Spinal cord (tissue), 10 donors: ENCODE measurements at places on chromosomes 2 and 18.

- DNase-seq = no peak
Measured at GRCh38 chr2:152499896-152500735, 165.1 kb downstream of the FMNL2 start.

GRCh38 chr2:238567067-238567855, 140.5 kb downstream of the ASB1 start:
- no peak for DNase-seq

DNA sequence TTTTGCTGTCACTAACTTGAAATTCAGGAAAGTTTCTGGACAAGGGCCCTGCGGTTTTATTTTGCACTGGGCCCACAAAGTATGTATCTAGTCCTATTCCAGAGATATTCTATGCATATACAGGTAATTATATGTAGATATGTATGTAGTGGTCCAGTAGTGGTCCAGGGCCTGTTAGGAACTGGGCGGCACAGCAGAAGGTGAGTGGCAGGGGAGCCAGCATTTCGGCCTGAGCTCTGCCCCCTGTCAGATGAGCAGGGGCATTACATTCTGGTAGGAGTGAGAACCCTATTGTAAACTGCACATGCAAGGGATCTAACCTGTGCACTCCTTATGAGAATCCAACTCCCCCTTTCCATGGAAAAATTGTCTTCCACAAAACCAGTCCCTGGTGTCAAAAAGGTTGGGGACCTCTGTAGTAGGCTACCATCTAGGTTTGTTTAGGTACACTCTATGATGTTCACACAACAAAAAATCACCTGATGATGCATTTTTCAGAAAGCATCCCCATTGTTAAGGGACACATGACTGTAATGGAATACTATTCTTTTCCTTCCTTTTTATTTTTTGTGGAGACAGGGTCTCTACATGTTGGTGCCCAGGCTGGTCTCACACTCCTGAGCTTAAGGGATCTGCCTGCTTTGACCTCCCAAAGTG, 2.8 kb upstream of the PPP4R3B start:
- DNase-seq = no peak

GRCh38 chr2:176164201-176164600, 7.1 kb downstream of the HOXD3 start:
- no peak for DNase-seq

DNA sequence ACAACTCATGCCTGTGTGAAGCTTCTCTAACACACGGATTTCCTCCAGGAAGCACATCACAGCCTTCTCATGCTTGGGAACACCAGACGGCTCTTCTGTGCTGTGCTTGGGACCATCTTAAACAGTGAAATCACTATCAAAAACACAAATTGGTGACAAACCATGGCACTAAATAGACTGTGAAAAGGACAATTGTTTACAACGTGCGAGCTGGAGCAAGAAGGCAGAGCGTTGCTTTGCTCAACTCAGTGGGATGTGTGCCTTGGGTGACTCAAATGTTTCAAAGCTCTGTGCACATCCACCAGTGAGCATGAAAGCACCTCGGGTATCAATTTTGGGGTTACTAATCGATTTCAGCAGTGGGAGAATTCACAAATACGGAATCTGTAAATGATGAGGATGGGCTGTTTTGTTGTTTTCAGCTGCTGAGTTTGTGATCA, 182.4 kb upstream of the ARL4C start:
- DNase-seq = no peak

GRCh38 chr2:2012505-2012904, 268.2 kb upstream of the PXDN start:
- no peak for DNase-seq

DNA sequence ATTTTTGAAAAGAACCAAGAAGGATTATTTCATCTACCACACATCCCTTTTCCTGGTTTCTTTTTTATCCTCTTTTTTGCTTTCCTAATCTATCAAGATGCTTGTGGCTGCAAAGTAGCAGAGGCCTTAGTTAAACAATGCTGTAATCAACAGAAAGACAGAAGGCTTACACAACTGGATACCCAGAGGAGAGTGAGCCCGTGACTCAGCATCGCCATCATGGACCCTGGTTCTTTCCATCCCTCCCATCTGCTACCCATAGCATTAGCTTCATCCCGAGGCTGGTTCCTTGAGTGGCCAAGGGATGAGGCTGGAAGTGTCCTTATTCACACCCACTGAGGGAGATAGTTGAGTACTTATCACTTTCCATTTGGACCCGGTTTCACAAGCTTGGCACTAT, 7.5 kb upstream of the HAAO start:
- DNase-seq = no peak

DNA sequence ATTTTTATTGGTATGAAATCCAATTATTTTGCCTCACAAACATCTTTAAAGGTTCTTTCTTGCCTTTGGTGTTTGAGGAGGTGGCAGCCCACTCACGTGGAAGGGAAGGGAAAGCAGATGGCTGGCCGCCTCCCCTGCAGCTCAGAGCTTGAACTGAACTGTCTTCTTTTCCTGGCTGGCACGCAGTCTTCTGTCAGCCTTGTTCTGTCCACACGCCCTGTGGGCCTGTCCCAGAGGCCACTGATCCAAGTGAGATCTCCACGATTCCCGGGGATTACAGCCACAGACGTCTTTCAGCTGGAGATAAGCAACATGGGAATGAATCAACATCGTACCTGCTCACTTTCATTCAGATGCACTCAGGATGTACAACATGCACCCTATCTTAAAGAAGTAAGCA, 73.3 kb downstream of the TMEM18 start:
- no peak for DNase-seq

DNA sequence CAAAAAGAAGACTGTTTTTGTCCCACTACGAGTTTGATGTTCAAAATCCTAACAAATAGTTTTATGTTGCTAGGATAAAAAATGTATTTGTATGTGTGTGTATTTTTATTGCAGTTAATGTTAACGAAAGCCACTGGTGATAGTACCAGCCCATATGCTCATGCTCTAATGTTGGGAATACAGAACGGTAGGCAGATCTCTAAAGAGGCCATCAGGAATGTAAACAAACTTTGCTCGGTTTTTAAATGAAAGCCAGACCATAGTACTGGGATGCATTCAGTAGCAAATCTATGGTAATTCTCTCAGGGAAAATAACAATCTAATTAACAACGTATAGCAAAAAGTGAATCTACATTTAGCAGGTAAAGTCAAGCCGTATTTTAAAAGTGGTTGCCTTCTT, 208.1 kb downstream of the NEDD4L start:
- no peak for DNase-seq

GRCh38 chr18:32238635-32239268, 48.9 kb downstream of the MEP1B start:
- no peak for DNase-seq

- DNase-seq = no peak
Measured at GRCh38 chr2:214378455-214379103, 32.3 kb upstream of the VWC2L start.
